Cortex of kidney (tissue), 1 donor: ENCODE measurements at places on chromosomes 11 and 22.

- no peak for DNase-seq
These were observed 29.5 kb upstream of the CARS1 start for GRCh38 chr11:3086671-3087150.

DNA sequence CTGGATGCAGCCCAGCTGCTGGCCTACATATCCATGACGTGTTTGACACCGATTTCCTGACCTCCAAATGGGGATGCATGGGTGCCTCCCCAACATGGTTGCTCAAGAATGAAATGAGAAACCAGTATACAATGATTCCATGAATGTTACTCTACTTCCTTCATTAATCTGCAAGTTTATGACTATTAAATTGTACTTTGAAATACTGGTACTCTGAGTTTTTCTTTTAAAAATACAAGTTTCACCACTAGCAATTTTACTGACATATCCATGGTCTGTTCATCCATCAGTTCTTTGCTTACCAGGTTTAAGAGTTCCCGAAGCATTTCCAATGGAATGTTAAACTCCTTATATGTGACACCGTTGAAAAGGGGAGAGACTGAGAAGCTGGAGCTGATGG, 39.1 kb downstream of the SERPIND1 start:
- DNase-seq: no peak

- no peak for DNase-seq
These were observed 433.2 kb downstream of the TBC1D22A start for GRCh38 chr22:47195484-47196165.

DNA sequence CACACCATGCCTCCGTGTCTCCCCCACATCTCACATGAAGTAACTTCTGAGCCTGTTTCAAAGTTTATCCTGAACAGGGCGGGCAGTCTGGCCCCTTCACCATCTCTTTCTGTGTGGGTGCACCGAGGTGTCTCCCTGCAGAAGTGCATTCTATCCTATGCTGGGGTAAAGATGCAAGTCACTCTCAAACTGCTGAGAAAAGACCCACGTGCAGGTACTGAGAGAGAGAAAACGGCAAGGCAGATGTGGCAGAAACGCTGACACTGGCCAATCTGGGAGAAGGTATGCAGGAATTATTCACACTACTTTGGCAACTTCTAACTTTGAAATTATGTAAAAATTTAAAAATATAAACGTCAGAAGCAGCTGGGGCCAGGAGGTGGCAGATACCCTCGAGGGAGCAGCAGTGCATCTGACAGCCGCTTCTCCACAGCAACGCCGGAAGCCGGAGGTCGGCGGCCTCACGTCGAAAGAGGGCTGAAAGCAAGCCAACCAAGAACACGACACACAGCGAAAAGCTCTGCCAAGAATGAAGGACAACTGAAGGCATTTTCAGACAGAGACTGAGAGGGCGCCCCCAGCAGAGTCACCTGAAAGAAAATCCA, 34.2 kb upstream of the MOB2 start:
- no peak for DNase-seq

DNA sequence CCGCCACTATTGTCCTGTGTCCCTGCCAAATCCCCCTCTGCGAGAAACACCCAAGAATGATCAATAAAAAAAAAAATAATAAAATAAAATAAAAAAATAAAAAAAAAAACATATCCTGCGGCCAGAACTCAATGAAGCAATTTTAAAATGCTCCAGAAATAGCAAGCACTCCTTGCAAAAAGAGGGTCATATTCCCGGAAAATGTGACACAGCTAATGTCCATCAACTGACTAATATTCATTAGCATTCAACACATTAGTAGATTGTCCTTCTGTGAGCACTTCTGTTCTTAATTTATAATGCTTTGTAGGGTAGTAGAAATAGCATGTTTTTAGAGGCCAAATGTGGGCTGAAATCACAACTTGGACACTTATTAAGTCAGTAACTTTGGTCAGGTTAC, 252.3 kb upstream of the SESN3 start:
- DNase-seq: no peak

DNA sequence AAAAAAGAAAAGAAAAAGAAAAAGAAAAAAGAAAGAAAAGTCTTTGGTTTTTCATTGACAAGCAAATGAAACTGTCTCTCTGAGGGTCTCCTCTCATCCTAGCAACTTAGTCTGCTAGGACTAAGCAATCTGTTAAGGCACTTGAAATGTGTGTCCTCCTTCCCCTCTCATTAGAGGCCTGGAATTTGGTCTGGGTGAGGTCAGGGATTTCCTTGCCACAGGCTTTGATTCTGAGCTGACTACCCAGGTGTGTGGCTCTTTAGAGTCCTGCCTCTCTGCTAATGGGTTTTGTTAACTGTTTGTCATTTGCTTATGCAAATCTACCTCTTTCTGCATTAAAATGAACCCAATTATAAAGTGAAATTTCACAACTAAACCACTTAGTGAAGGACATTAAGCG, 18.3 kb upstream of the PKNOX2 start:
- DNase-seq: no peak

- no peak for DNase-seq
These were observed 103.8 kb downstream of the FAM168A start for GRCh38 chr11:73493956-73494598.
